Activated CD4-positive, alpha-beta T cell treated with anti-CD3 and anti-CD28 coated beads, Interleukin-2, amount 10 ng/mL, durations not matched to agents 7 days and 5 days (primary cell): ENCODE measurements at places on chromosomes 6 and 20. TPM values are rescaled to one million over a fixed set of nuclear protein-coding genes. Genes with fewer than 3 reads are reported as not detected.
A peak's percentile ranks its signal among the peaks of the same experiment; 100 is the strongest.

The CD93 gene
- total RNA-seq: 1.8 TPM

The MGME1 gene
- 41.5 TPM for total RNA-seq

The TFAP2A gene
- total RNA-seq: not detected

GRCh38 chr6:44512868-44513741 is 125.6 kb downstream of the CDC5L start:
- H3K36me3 ChIP-seq: no peaks in the 10 kb centered on the region
- peaks cover 10% of the 10 kb centered on the region for H3K27me3 ChIP-seq
- H3K4me1 ChIP-seq: no peaks in the 10 kb centered on the region
- H3K27ac ChIP-seq: no peak overlapping the region

The LPA gene
- total RNA-seq: not detected

DNA sequence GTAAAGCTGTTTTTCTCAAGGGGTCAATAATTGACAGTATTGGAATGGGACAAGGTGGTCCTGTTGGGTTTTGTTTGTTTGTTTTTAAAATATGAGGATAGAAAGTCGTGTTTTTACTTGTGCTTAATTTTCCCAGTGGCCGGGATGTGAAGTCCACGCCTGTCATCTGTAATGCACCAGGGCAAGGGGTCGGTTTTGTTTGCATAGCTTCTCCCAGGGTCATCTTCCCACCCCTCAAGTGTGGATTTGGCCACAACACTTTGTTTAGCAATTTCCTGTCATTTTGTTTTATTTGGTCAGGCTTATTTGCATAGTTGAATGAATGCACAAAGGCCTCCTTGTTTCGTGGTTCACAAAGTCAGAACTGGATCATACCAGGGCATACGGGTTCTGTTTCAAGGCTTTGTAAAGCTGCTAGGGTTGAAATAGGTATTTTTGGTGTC is 29.8 kb downstream of the SYNJ2 start:
- peak overlapping the region; percentile 31 for H3K27ac ChIP-seq
- peaks cover 70% of the 10 kb centered on the region for H3K4me1 ChIP-seq
- H3K4me3 ChIP-seq: no peak overlapping the region
- H3K27me3 ChIP-seq: no peaks in the 10 kb centered on the region
- no peak for DNase-seq

The GSTA1 gene
- total RNA-seq: not detected
